ENCODE measurements at places on chromosomes 7 and 10.

DNA sequence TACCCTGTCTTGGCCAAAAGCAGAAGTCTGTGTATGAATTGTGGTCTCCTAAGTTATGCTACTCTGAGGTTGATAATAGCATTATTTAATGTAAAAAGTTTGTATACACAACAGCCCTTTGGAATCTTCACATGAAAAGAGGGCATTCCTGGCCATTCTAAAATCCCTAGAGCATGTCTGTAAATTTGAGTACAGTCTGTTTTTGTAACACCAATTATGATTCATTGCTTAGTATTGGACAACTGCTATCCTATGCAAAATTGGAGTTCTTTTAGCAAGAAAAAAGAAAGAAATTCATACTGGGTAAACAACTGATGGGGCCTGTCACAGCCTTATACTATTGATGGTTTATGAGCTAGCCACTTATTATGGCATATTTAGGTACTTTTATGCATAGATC is 10.2 kb downstream of the CUTC start:
- no peak for DNase-seq

GRCh38 chr7:100640517-100641440 is 573 bp downstream of the TFR2 start:
- DNase-seq = no peak

GRCh38 chr10:106913348-106913747 is 251.2 kb downstream of the SORCS1 start:
- DNase-seq = no peak

DNA sequence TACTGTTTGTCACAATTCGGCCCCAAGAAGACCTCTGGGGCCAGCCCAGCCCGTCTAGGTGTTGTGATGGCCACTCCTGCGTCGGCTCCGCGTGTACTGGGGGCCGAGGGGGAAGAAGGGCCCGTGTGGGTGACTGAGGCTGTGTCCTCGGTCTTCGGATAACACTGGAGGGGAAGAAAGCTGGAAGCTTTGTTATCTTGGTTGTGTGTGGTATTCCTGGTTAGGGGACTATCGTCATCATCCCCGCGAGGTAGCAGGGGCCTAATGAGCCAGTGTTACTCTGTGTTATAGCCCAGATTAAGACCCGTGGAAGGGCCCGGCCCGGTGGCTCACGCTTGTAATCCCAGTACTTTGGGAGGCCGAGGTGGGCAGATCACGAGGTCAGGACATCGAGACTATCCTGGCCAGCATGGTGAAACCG is 854 bp downstream of the MTG1 start:
- DNase-seq = no peak

DNA sequence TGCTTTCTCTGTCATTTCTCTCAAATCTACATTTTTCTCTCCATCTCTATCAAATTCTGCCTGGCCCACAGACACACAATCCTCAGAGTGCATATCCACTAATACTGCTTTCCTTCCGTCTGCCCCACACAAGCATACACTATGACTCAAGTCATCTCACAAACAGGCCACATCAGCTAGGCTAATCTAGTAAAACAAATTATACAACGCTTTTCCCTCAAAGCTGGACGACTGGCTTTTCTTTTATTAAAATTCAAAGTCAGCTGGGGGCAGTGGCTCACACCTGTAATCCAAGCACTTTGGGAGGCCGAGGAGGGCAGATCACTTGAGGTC is 161.1 kb downstream of the FAM107B start:
- DNase-seq = no peak

GRCh38 chr7:134121632-134122139 is 5.5 kb upstream of the LRGUK start:
- no peak for DNase-seq

DNA sequence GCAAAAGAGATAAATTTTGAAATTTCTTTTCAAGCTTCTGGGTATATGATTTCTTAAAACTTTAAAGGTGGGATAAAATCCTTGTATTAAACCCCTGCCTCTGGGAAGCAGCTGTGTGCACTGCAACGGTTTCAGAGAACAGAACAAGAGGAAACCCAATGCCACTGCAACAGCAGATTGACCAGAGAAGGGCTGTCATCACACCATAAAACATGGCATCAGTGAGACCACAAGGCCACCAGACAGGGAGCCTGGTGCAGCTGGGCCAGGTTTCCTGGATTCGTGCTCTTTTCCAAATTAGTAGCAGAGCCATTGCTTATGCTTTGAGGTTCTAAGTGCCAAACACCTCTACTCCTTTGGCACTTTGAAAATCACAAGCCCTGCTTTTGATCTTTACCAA is 152.4 kb downstream of the PRPF18 start:
- DNase-seq = no peak
